Right renal cortex interstitium (tissue), 3 donors: ENCODE measurements at places on chromosomes 12 and 14. TPM values are rescaled to one million over a fixed set of nuclear protein-coding genes. Genes with fewer than 3 reads are reported as not detected.

P2RX2 gene
- polyA plus RNA-seq, result 1.3 TPM

DNA sequence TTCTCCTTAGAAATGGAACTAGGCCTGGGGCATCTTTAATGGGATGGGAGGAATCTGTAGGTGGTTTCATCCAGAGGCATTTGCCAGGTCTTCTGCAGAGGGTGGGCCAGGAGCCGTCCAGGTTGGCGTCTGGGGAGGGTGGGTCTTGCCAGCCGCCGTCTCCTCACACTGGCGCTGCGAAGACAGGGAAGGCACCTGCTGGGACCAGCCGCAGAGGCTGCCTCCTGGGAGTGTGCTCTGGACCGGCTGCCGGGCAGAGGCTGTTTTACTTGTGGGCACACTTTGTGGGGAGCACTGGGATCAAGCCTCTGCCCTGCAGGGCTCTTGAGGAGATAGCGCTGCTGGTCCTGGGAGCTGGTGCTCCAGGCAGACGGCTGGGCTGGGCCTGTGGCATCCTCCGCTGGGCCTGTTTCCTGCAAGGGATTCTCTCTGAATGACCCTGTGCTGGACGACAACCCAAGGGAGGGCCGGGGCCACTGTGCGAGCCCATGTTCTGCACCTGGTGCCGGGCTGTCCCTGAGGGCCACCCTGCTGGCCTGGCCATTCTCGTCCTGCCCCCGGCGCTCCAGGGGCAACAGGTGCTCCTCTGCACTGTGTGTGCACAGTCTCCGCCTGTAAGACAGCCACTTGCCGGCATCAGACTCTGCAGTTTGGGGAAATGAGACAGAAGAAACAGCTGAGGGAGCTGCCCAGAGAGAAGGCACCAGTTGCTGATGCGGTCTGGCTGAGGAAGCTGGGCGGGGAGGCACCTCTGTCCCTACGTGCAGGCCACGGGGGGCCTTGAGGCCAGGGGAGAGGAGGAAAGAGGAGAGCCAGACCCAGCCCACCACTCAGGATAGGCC is 10.0 kb upstream of the TEX22 start:
- DNase-seq, result no peak

- no peak for DNase-seq
Observed at GRCh38 chr14:92905667-92906066, 17.3 kb upstream of the CHGA start.

- no peak for DNase-seq
Observed at GRCh38 chr12:63814146-63814772, 30.2 kb upstream of the SRGAP1 start.

DNA sequence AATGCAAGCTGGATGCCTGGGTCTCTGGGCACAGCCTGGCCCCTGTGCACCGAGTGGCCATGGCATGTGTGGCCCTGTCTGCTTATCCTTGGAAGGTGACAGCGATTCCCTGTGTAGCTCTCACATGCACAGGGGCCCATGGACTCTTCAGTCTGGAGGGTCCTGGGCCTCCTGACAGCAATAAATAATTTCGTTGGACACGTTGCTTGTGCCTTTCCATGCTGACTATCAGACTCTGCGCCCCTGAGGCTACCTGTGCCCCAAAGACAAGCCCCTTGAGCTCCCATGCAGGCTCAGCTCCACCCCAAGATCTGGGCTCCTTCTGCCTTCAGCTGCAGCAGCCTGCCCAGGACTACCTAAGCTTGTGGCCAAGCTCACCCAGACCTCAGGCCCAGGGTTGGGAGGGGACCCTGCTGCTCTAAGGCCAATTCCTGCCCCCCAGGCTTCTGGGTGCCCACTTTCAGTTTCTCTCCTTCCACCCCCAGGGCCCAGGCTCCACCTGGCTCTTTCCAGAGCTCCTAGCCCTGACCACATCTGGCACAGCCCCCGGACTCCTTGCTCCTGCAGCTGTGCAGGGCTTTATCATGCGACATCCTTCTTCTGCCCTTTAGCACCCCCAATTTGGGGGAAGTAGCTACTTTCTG is 11.8 kb downstream of the SERPINA3 start:
- no peak for DNase-seq

DNA sequence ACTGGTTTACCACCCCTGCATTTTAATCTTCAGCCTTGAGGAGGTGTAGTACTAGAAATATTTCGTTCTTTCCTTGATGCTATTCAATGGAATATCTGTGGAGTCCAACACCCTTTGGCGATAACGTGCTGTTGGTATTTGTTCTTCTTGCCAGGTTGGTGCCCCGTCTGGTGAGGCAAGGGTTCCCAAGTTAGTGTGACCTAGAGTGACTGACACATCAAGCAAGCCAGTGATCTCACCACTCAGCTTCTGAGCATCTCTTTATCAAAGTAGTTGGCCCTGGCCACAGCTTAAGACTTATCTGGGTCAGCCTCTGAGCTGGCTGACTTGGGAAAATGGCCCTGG is 60.2 kb downstream of the PLXNC1 start:
- no peak for DNase-seq

GRCh38 chr14:58341152-58341748 is 42.9 kb downstream of the ARID4A start:
- DNase-seq, result no peak
